CMK (cell line): ENCODE measurements at places on chromosomes 16 and 17.

- no peak for DNase-seq
These were observed 8.9 kb downstream of the PROCA1 start for GRCh38 chr17:28702752-28703150.

- DNase-seq: no peak
These were observed 36.7 kb upstream of the ABR start for GRCh38 chr17:1216217-1217088.

- DNase-seq: no peak
These were observed 13.1 kb downstream of the SKA2 start for GRCh38 chr17:59141860-59142259.

- no peak for DNase-seq
These were observed 9.7 kb upstream of the RAI1 start for GRCh38 chr17:17671369-17672129.

DNA sequence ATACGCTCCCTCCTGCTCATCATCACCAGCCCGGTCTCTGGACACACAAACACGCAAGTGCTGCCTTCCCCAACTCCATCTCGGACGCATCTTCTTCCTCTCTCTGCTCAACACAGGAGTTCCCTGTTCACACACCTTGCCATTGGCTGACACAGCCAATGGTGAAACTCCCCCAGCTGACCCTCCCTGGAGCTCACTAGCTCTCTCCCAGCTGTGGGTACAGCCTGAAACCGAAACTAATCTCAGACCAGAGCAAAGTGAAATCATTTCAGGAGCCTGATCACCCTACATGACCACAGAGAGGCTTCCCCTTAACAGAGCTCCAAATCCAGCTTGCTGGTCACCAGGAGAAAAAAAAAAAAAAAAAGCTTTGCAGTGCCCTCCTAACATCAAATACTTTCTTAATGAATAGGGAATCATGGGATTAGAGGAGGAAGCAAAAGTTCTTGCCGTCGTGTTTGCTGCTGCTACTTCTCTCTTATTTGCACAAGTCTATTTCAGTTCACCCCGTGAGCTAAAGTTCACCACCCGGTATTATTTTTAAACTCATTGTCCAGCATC, 8.3 kb downstream of the CUEDC1 start:
- no peak for DNase-seq

DNA sequence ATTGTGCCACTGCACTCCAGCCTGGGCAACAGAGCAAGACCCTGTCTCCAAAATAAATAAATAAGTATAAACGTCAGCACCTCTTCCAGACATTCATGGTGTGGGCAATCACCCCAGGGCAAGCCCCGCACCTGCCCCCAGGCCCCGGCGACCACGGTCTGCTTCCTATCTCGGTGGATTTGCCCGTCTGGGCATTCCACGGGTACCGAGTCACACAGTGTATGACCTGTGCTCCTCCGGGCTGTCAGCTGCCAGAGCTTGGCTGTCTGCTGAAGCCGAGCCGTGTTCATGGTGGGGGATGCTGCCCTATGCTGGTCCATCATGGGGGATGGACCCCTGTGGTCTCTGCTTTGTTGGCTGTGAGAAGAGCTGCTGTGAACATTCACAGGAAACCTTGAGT, 15.4 kb downstream of the CYBC1 start:
- no peak for DNase-seq
